Ovary (tissue), 10 donors: ENCODE measurements at places on chromosomes 6 and 20. TPM values are rescaled to one million over a fixed set of nuclear protein-coding genes. Genes with fewer than 3 reads are reported as not detected.

GRCh38 chr20:15336011-15336410 is 998.6 kb upstream of the FLRT3 start:
- no peak for DNase-seq
- no peaks in the 10 kb centered on the region for H3K36me3 ChIP-seq
- H3K4me3 ChIP-seq, result no peak overlapping the region
- no peak overlapping the region for H3K27ac ChIP-seq
- H3K4me1 ChIP-seq, result no peaks in the 10 kb centered on the region

TRIM38 gene
- 4.6 TPM for total RNA-seq

DNA sequence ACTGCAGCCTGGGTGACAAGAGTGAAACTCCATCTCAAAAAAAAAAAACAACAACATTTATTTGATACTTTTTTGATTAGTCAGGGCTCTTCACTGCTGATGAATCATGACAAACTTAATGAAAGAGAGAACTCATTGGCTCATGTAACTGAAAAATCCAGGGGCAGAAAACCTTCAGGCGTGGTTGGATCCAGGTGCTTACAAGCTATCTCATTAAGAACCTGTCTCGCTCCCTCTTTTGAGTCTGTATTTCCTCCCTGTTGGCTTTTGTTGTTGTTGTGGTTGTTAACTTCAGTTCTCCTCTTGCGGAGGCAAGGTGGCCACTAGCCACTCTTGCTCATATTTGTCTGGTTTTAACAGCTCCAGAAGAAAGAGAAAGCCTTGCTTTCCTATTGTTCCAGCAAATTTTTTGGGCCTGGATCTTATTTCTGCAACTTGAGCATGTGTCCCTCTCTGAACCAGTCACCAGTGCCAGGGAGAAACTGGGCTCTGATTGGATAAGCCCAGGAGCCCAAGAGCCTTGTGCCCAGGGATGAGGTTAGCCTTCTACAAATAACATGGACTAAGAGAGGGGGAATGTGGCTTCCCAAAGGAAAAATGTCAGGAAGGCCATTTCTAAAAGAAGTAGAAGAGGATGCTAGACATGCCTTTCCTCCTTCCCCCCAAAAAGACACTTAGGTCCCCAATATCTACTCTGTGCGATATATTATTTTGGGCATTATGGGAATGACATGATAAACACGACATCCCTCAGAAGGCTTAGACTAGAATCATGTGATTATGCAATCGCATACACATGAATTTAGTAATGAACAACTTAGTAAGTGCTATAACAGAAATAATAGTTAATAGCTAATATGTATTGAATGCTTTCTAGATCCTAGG is 64.5 kb downstream of the PHACTR2 start:
- H3K27me3 ChIP-seq, result no peaks in the 10 kb centered on the region
- H3K36me3 ChIP-seq, result no peaks in the 10 kb centered on the region
- no peak overlapping the region for H3K27ac ChIP-seq
- peaks cover 21% of the 10 kb centered on the region for H3K4me1 ChIP-seq
- DNase-seq, result no peak
- no peak overlapping the region for H3K4me3 ChIP-seq

DNA sequence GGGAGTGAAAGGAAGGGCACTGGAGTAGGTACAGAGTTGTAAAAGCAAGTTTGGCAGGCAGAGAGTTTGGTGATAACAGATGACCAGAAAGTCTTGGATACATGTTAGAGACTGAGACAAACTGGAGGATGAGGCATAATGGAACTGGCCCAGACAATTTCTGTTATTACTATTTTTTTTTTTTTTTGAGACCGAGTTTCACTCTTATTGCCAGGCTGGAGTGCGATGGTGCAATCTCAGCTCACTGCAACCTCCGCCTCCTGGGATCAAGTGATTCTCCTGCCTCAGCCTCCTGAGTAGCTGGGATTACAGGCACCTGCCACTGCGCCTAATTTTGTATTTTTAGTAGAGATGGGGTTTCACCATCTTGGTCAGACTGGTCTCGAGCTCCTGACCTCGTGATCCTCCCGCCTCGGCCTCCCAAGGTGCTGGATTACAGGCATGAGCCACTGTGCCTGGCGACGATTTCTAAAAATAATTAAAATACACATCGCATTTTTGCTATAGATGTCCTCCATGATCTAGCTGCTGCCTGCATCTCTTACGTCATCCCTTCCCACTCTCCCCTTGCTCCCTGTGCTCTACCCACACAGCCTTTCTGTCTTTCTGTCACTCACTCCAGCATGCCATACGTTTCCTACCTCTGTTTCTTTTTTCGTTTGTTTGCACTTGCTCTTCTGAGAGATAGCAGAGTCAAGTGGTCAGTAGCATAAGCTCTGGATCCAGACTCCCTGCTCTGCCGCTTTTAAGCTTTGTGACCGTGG is 23.5 kb downstream of the MAPK14 start:
- no peaks in the 10 kb centered on the region for H3K36me3 ChIP-seq
- no peaks in the 10 kb centered on the region for H3K27me3 ChIP-seq
- H3K27ac ChIP-seq, result no peak overlapping the region
- peaks cover 7% of the 10 kb centered on the region for H3K4me1 ChIP-seq
- H3K4me3 ChIP-seq, result no peak overlapping the region

GRCh38 chr6:130945401-130945919 is 117.6 kb downstream of the EPB41L2 start:
- no peaks in the 10 kb centered on the region for H3K36me3 ChIP-seq
- no peaks in the 10 kb centered on the region for H3K27me3 ChIP-seq
- H3K27ac ChIP-seq, result no peak overlapping the region
- H3K4me1 ChIP-seq, result peaks cover 2% of the 10 kb centered on the region

GRCh38 chr6:160248538-160248937 is 10.1 kb downstream of the SLC22A2 start:
- DNase-seq, result no peak
- H3K27ac ChIP-seq, result no peak overlapping the region
- no peaks in the 10 kb centered on the region for H3K36me3 ChIP-seq
- no peak overlapping the region for H3K4me3 ChIP-seq
- H3K27me3 ChIP-seq, result no peaks in the 10 kb centered on the region

- no peak for DNase-seq
- no peaks in the 10 kb centered on the region for H3K4me1 ChIP-seq
- H3K36me3 ChIP-seq, result no peaks in the 10 kb centered on the region
Measured at GRCh38 chr20:21523895-21524294, 10.0 kb upstream of the NKX2-2 start.

AGER gene
- 9.1 TPM for total RNA-seq

DNA sequence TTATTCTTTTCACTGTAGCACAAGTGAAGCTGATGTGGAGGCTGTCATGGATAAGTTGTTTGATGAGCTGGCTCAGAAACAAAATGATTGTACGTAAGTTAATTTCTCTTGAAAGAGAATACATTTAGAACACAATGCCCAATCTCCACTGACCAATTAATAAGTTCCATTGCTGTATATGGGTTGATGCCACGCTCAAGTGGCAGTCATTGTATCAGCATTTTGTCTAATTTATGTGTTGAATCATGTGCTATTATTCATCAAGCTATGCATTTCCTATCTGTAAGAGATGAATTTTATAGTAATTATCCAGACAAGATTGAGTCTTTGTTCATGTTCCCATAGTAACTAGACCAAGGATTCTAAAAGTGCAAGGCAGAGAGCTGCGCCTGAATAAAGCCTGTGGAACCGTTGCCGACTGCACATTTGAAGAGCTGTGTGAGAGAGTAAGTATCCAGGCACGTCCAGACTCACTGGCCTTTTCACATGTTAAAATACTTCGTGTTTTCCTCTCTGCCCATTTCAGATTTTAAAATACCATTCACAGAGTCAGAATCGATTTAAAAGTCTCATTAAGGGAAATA is 83.8 kb upstream of the FOXO3 start:
- no peaks in the 10 kb centered on the region for H3K36me3 ChIP-seq
- no peaks in the 10 kb centered on the region for H3K27me3 ChIP-seq
- no peak overlapping the region for H3K27ac ChIP-seq
- no peaks in the 10 kb centered on the region for H3K4me1 ChIP-seq

CYB5R4 gene
- total RNA-seq, result 8.9 TPM

- peaks cover 2% of the 10 kb centered on the region for H3K4me1 ChIP-seq
- H3K27me3 ChIP-seq, result no peaks in the 10 kb centered on the region
- H3K36me3 ChIP-seq, result no peaks in the 10 kb centered on the region
- no peak overlapping the region for H3K27ac ChIP-seq
- DNase-seq, result no peak
- H3K4me3 ChIP-seq, result no peak overlapping the region
Measured at GRCh38 chr6:89840538-89840937, 10.9 kb downstream of the CASP8AP2 start.

POU3F2 gene
- total RNA-seq, result not detected

DNA sequence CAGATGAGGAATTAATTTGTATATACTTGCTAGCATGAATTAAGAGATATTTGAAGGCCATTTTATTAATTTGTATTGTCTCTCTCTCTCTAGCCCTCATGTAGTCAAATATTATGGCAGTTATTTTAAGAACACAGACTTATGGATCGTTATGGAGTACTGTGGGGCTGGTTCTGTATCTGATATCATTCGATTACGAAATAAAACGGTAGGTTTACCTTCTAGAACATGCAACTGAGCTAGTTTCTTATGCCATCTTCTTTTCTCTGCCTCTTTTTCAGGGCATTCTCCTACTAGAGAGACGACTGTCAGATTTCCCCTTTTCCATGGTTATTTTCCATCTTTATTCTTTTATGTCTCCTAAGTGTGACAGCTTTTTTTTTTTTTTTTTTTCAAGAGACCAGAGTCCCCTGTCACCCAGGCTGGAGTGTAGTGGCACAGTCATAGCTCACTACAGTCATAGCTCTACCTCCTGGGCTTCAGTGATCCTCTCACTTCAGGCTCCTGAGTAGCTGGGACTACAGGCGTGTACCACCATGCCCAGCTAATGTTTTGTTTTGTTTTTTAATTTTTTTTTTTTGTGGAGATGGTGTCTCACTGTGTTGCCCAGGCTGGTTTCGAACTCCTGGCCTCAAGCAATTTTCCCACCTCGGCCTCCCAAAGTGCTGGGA is 15.6 kb downstream of the STK4 start:
- H3K36me3 ChIP-seq, result peaks cover 4% of the 10 kb centered on the region
- H3K4me1 ChIP-seq, result no peaks in the 10 kb centered on the region
- H3K27ac ChIP-seq, result no peak overlapping the region
- no peak overlapping the region for H3K4me3 ChIP-seq
- DNase-seq, result no peak

- H3K4me3 ChIP-seq, result no peak overlapping the region
- peaks cover 1% of the 10 kb centered on the region for H3K4me1 ChIP-seq
- no peak for DNase-seq
- no peaks in the 10 kb centered on the region for H3K27me3 ChIP-seq
- H3K36me3 ChIP-seq, result no peaks in the 10 kb centered on the region
- H3K27ac ChIP-seq, result no peak overlapping the region
Measured at GRCh38 chr6:79949233-79949632, 1.9 kb upstream of the ELOVL4 start.

DNA sequence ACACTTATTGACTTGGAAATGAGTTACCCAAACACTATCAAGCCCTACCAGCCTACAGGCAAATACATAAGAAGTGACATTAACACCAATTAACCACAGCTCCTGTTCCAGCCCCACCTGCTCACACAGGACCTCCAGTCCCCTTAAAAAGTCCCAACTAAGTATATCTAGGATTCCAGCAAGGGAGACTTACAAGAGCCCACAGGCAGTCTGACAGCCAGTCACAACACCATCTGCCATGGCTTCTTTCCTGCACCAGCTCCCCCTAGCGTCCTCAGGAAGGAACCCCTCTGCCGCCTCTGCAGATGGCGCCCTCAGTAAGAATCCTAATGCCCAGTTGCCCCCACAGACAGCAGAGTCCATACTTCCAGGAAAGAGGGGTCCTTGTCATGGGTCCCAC is 122.1 kb downstream of the HIVEP2 start:
- DNase-seq, result no peak
- H3K27ac ChIP-seq, result no peak overlapping the region
- peaks cover 12% of the 10 kb centered on the region for H3K4me1 ChIP-seq
- H3K36me3 ChIP-seq, result no peaks in the 10 kb centered on the region

GRCh38 chr20:9573335-9574151 is 59.2 kb downstream of the LAMP5 start:
- H3K36me3 ChIP-seq, result no peaks in the 10 kb centered on the region
- no peak overlapping the region for H3K4me3 ChIP-seq
- H3K4me1 ChIP-seq, result no peaks in the 10 kb centered on the region
- DNase-seq, result no peak
- H3K27me3 ChIP-seq, result no peaks in the 10 kb centered on the region
- H3K27ac ChIP-seq, result no peak overlapping the region

ADIG gene
- total RNA-seq, result not detected

PEDS1 gene
- 14.1 TPM for total RNA-seq

DNA sequence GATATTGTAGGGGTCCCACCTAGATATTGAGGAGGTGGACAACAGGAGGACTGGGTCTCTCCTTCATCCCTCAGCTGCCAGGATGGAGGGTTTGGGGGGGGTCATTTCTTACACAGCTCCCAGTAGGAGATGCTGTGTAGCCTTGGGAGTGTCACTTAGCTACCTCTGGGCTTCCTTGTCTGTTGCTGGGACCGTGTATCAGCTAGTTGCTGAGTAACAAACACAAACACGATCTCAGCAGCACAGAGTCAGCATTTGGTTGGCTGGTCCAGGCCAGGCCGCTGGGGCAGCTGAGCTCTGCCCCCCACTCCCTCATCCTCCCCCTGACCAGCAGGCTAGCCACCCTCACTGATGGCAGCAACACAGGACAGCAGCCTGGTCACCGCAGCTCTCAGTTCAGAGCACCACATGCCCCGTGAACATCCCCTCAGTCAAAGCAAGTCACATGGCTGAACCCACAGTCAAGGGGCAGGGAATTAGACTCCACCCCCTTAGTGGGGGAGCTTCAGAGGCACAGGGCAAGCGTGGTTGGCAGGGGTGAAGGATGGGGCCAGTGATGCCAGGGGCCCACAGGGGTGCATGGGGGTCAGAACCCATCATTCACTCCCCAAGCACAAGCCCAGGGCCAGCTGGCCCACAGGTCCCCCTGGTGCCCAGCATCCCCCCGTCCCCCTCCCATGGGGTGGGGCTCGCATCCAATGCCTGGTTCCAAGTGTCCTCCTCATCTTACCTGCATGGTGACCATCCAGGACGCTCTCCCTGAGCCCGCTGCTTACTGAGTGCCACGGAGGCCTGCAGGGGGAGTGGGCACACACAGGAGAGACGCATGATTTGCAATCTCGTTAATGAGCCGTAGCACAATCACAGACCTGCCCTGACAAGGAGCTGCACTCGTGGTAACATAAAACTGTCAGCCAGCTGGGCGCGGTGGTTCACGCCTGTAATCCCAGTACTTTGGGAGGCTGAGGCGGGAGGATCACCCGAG is 112.4 kb downstream of the TAF4 start:
- H3K4me1 ChIP-seq, result peaks cover 26% of the 10 kb centered on the region
- no peaks in the 10 kb centered on the region for H3K36me3 ChIP-seq
- DNase-seq, result no peak
- no peak overlapping the region for H3K4me3 ChIP-seq
- H3K27me3 ChIP-seq, result no peaks in the 10 kb centered on the region
- no peak overlapping the region for H3K27ac ChIP-seq

WTAP gene
- total RNA-seq, result 95.4 TPM
